ENCODE measurements at places on chromosomes 6 and 20. TPM values are rescaled to one million over a fixed set of nuclear protein-coding genes. Genes with fewer than 3 reads are reported as not detected.

Gene FHL5
- 0.93 TPM for total RNA-seq

Gene TRIM15
- total RNA-seq: 0.47 TPM

Gene E2F3
- total RNA-seq: 7.7 TPM

Gene RMND1
- total RNA-seq: 40.8 TPM

Gene CRISP3
- total RNA-seq: 0.88 TPM

Data from metanephros (tissue), 2 donors.